ENCODE measurements at places on chromosomes 5 and 9.

DNA sequence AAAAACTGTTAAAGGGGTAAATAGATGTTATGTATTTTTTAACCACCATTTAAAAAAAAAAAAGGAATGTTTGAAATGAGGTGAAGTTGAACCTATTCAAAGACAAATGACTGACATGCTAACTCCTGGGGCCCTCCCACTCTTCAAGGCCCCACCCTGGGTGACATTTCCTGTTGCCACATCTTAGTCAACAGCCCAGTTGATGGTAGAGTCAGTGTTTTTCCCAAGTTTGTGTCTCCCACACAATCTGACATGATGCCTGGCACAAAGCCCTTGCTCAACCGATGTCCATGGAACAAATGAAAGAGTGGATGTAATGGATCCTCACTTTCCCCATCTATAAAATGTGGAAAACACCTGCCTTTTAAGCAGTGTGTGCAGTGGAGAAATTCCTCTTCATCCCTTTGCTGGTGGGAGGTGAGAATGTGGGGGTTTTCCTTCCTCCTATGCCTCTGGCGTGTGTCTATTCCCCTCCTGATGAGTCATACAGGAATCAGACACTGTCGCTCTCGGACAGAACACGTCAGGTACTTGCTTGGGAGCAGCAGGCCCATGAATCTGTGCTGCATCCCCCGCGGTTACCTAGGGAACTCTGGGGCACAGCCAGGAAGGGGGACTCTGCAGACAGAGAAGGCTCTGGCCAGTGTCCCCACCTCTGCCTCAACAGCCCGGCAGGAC lies 13.7 kb upstream of the ADRA1B start:
- no peak for DNase-seq

GRCh38 chr5:65823204-65823603 lies 101.2 kb downstream of the NLN start:
- DNase-seq, result no peak

- no peak for DNase-seq
Observed at GRCh38 chr5:59790376-59790775, 103.2 kb downstream of the PDE4D start.

GRCh38 chr5:66933066-66933465 lies 263.5 kb downstream of the CD180 start:
- no peak for DNase-seq

- no peak for DNase-seq
Observed at GRCh38 chr5:2023196-2023595, 140.5 kb upstream of the IRX4 start.

- no peak for DNase-seq
Observed at GRCh38 chr5:170865622-170866021, 3.8 kb downstream of the RANBP17 start.

GRCh38 chr9:109872901-109873300 lies 92.9 kb downstream of the PALM2AKAP2 start:
- DNase-seq, result no peak

DNA sequence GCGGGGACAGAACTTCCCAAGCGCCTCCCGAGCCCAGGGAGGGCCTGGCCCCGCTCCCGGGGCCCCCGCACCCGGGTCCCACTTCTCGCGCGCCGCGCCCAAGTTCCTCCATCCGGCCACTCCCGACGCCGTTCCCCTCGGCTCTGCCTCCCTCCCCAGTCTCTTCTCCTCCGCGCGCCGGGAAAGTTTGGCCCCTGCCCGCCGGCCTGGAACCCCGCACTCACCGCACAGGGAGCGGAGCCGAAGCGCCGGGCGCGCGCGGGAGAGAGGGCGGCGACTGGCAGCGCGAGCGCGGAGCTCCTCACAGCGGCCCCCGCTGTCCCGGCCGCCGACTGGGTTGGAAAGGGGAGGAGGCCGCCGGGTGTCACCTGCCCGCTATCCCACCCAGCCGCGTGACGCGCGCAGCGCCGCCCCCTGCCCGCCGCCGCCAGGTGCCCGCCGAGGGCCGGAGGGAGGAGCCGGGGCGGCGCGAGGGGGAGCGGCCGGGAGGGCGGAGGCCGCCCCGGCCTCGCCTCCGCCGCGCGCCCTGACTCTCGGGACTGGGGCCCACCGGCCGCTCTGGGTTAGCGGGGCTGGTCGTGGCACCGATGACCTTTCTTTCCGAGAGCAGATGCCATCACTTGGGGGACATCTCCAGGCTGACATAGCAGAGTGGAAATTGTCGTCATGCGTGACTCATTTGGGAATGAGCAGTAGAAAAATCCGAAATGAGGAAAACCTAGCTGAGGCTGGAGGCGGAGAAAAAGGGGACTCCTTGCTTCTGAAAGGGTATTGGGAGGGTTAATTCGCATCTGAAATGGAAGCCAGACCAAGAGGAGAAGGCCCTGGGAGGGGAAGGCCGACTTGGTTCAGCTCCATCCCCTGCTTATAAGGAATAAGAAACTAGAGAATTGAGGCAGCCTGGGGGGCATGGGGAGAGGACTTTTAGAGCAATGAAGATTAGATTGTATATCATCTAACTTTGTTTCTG lies at the start of gene ELOVL7:
ELOVL7 (minus strand) TSS at position 334 of the 970 bp plus-strand sequence. CDS start 56,872 bp downstream, outside the sequence.
- no peak for DNase-seq

DNA sequence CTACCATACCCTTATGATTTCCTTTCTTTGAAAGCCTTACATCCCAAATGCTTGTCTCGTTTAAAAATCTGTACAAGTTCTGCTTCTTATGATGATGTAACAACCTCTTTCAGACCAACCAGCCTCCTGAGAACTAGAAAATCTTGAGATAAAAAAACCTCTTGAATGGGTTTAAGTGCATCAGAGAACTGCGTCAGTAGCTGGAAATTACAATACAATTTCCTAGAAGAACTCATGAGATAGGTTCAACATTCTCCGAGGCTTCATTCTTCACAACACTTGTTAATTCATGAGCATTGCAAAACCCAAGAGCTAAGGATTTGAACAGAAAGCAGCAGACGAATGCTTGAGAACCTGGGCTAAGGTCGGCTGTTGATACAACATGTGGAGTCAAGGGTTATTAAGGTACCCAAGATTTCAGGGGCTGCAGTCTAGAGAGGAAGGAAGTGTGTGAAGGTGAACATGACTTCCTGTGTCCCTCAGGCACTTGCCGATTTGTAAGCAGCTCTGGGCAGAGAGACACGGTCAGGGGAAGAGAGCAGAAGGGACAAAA lies 286.0 kb downstream of the ICE1 start:
- no peak for DNase-seq

DNA sequence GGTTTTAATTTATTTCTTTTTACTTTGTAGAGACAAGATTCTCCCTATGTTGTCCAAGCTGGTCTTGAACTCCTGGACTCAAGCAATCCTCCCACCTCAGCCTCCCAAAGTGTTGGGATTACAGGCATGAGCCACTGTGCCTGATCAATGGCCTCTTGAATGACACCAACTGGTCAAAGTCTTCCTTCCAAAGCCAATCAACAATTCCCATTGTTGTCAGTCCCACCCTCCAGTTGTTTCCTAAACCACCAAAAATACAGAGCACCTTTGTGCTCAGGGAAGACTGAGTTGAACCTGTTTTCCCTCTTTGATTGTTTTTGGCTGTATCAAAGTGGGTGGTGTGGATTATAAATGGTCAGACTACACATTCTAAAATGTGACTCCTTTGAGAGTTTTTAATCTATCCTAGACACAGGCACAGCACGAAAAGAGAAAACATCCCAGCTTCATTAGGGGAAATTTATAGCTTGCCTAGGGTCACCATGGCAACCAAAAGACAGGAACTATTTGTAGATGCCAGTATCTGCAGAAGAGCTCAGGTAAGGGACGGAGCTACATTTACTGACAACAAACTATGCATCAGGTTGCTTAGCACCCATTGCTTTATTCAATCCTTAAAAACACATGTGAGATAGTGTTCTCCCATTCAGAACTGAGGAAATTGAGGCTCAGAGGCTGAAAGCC lies 27.6 kb upstream of the ATP6V1G1 start:
- DNase-seq, result no peak

DNA sequence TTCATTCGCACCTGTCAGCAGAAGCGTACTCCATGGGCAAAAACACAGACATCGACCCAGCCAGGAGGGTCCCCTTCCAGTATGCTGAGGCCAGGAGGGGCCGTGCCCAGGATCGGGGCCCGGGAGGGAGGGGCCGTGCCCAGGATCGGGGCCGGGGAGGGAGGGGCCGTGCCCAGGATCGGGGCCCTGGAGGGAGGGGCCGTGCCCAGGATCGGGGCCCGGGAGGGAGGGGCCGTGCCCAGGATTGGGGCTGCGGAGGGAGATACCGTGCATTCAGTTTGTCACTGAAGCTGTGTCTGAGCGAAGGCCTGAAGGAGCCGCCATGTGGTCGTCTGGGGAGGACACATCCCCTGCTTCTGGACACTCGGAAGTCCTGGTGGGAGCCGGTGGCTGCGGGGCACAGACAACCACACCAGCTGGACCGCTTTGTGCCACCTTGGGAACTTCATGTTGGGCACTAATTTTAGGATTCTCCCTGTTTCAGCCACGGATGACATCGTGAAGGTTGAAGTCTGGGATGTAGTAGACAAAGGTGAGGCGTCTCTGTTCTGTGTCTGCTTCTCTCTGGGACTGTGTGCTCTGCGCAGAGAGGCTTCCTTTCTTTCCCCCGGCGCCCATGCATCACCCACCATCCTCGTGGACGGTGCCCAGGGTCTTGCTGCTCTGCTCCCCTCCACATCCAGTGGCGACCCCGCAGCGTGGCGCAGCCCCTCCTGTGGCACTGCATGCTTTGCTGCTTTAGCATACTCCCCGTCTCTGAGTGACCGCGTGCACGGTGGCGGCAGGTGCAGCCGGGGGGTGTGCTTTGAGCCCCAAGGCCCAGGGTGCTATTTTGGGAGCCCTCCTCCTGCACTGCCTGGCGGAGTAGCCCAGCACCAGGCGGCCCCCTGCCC lies 16.7 kb upstream of the AJM1 start:
- no peak for DNase-seq

DNA sequence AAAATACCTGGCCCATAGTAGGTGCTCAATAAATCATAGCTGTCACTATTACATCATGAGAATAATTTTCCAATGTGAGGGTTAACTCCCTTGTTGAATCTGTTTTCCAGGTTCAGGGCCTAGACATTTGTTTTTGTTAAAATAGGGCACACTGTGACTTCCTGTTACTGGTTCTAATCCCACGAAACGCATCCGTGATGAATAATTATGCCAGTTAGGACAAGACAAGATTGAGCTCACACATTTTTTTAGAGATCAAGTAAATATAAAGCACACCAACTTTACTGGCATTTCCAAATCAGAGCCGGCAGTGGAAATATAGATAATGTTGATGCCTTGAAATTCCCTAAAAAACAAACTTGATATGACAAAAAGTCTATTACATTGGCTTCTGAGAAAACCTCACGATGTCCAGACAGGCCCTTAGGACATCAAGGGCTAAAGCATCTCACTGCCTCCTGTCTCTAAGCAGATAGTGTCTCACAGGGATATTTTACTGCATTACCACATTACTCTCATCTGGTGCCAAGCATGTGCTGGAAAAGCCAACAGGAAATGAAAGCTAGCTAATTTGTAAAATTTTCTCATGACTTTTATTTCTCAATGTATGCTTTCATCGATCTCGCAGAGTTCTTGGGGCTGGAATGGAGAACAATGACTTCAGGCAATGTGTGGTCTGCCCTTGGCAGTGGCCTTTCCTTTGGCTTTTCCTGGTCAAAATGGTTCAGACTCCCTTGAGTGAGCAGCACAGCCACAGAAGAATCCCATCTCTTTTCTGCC lies 414.3 kb upstream of the PAPPA start:
- DNase-seq, result peak; percentile 54

DNA sequence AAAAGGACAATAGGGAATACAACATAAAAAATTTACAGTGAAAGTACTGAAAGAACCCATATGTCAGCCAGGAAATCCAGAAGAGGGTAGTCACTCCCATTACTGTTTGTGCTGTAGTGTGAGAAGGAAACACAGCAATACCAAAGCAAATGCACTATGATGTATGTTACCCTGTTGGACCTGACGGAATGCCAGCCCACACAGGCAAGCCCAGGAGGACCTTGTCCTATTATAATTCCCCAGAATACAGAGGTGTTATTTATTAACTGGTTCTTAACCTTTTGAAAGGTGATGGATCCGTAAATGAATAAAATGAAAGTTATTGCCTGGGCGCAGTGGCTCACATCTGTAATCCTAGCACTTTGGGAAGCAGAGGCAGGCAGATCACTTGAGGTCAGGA lies 79.0 kb downstream of the GDA start:
- DNase-seq, result no peak

- DNase-seq, result no peak
Observed at GRCh38 chr5:170753311-170753710, 30.2 kb upstream of the GABRP start.

- no peak for DNase-seq
Observed at GRCh38 chr9:116888066-116888465, 201.0 kb downstream of the TRIM32 start.

DNA sequence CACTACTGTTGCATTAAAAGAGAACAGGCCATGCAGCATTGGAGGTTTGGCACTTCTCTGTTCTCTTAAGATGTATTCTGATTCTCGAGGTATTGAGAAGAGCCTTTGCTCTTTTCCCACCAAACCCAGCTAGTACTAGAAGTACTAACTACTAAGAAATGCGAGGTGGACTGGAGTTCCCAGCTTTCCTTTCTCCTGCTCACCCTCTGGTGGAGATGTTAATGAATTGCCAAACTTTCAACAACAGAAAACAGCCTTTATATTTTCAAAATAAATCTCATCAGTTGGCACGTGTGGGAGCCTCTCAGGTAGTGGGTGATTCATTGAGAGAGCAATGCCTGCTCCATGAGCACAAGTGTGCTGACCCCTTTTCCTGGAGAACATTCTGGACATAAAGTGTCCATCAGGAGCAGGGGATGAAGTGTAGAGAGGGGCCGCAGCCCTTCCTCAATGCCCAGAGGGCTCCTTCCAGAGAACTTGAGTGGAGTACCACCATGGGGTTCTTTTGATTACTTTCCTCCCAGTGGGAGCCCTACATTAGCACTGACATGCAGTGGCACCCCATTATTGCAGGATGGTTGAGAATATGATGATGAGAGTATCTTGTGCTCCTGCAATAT lies 45.7 kb downstream of the TMEM174 start:
- peak; percentile 7 for DNase-seq
